ENCODE measurements at places on chromosomes 12 and 14. TPM values are rescaled to one million over a fixed set of nuclear protein-coding genes. Genes with fewer than 3 reads are reported as not detected.

CLEC2A gene
- not detected for total RNA-seq

AMHR2 gene
- total RNA-seq = not detected

PRH2 gene
- total RNA-seq = not detected

RPGRIP1 gene
- 0.80 TPM for total RNA-seq

FAM181A gene
- not detected for total RNA-seq

SRRM4 gene
- not detected for total RNA-seq

RTL1 gene
- not detected for total RNA-seq

KLRD1 gene
- total RNA-seq = 3.3 TPM

GLI1 gene
- total RNA-seq = 0.13 TPM

GOLGA3 gene
- 78.7 TPM for total RNA-seq

PYGL gene
- total RNA-seq = 174 TPM

INHBC gene
- total RNA-seq = not detected

IFI27L2 gene
- 42.6 TPM for total RNA-seq

TOMM20L gene
- not detected for total RNA-seq

DIO2 gene
- total RNA-seq = 3.3 TPM

MOK gene
- total RNA-seq = 13.9 TPM

TROAP gene
- total RNA-seq = not detected

IFNG-AS1 gene
- total RNA-seq = not detected

DCN gene
- total RNA-seq = 1,241 TPM

RNF212B gene
- total RNA-seq = not detected

SIX6 gene
- not detected for total RNA-seq

ZNF891 gene
- total RNA-seq = 1.8 TPM

KRT73 gene
- not detected for total RNA-seq

TRPV4 gene
- 3.5 TPM for total RNA-seq

NEMP1 gene
- 8.6 TPM for total RNA-seq

ARHGAP9 gene
- total RNA-seq = 26.5 TPM

PTPRO gene
- 5.2 TPM for total RNA-seq

GLS2 gene
- total RNA-seq = not detected

KRT72 gene
- not detected for total RNA-seq

KLRG1 gene
- 7.7 TPM for total RNA-seq

AQP6 gene
- total RNA-seq = not detected

PLBD1 gene
- 35.7 TPM for total RNA-seq

ATG2B gene
- total RNA-seq = 21.3 TPM

NEDD1 gene
- total RNA-seq = 11.1 TPM

CCDC60 gene
- total RNA-seq = not detected

ITGA7 gene
- 536 TPM for total RNA-seq

APOF gene
- not detected for total RNA-seq

CELA1 gene
- total RNA-seq = not detected

CKB gene
- total RNA-seq = 90.1 TPM

SDR9C7 gene
- not detected for total RNA-seq

SIRT4 gene
- 1.6 TPM for total RNA-seq

PHC1 gene
- 18.0 TPM for total RNA-seq

PTGER2 gene
- 10.9 TPM for total RNA-seq
